ENCODE measurements at places on chromosomes 6 and 20. TPM values are rescaled to one million over a fixed set of nuclear protein-coding genes. Genes with fewer than 3 reads are reported as not detected.

The CD93 gene
- 180 TPM for polyA plus RNA-seq

The HLA-DQA2 gene
- polyA plus RNA-seq: not detected

The L3MBTL3 gene
- polyA plus RNA-seq: 17.0 TPM

The SSTR4 gene
- polyA plus RNA-seq: not detected

All from endothelial cell of umbilical vein (primary cell).